ENCODE measurements at places on chromosomes 6 and 20. TPM values are rescaled to one million over a fixed set of nuclear protein-coding genes. Genes with fewer than 3 reads are reported as not detected.

CTCFL gene
- total RNA-seq: not detected

TINAG gene
- not detected for total RNA-seq

MCCD1 gene
- total RNA-seq: not detected

- no peak for DNase-seq
Measured at GRCh38 chr6:134928151-134928900, 21.6 kb downstream of the ALDH8A1 start.

- no peak for DNase-seq
Measured at GRCh38 chr6:33731035-33731434, 15.7 kb downstream of the IP6K3 start.

- no peak for DNase-seq
Measured at GRCh38 chr20:49749625-49750024, 35.9 kb upstream of the B4GALT5 start.

- DNase-seq: no peak
Measured at GRCh38 chr6:2447318-2447920, 202.0 kb upstream of the GMDS start.

GRCh38 chr6:79079561-79080041 is 1.5 kb upstream of the PHIP start:
- peak; percentile 16 for DNase-seq

DNA sequence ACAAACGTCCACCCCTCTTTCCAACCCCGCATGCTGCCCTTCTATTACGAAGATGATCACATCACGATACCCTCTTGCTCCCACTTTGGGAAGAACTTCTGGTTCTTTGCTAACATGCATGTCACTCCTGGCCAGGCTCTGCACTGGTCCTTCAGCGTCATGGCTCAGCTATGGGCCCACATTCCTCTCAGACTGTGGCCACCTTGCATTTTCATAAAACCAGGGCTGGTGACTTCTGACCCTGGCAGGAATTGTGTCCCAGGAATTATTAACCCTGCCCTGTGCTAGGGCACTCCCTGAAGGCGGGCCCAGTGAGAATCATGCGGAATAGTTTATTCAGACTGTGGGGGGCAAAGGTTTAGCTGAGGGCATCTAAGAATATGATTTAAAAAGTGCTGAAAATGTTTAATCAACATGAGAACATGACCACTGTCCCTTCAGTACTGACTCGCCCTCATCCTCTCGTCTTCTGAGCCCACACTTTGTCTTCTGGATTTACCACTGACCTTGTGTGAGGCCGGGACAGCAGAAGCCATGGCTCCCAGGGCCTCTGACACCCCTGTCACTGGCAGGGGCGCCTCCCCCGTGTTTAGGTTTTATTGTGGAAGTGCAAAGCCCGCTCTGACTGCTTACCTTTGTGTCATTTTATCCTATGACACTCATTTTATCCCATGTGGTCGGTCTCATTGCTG is 38.1 kb upstream of the THBS2 start:
- DNase-seq: no peak

DNA sequence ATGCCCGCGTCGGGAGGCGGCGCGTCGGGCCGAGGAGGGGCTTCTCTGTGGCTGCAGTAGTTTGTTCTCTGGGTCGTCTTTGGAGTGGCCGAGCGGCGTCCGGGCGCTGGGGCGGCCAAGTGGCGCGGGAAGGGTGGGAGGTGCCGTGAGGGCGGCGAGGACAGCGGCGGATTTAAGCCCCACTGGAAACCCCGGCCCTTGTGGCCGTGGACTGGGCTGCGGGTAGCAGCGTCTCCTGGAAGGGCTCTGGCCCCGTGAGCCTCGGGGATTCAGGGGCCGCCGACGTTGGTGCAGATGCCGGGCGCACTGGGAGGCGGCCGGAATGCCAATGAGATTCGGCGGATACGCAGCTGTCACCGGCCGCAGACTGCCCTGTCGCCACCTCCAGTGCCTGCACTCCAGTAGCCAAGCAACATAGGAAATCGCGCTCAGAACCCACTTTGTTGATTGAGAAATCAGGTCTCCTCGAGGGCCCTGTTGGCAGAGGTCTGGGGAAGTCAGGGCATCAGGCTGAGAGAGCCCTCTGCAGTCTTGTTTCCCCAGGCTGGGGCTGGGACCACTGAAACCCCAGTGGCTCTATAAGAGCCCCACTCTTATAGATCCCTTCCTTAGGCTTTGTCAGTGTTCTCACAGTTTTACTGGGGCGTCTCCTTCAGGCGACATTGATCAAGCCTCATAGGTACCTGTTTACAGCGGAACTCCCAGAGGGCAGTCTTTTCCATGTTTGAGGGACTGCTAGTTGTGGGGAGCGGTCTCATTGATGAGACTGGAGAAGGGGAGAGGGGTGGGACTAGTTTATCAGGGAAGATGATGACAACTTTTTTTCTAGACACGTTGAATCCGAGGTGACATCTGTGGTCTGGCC is 642 bp downstream of the GZF1 start:
- peak; percentile 9 for DNase-seq

DNA sequence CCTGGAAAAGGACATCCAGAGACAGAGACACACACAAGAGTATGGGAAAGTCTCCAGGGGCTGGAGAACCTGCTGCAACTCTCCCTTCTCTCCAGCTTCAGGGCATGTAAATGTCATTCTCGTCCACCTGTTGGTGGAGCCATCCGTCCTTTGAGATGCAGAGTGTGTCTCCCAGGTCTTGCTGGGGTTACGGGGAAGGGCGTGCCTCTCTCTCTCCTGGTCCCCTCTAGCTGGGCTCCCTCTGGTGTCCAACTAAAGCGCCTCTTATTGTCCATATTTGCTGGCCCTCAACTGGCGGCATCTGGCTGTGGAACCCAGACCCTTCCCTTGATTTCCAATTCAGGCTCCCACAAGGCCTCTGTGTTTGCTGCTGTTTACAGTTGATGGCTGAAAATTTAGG is 244.1 kb downstream of the BMP7 start:
- no peak for DNase-seq

- no peak for DNase-seq
Measured at GRCh38 chr20:57369596-57369995, 18.5 kb downstream of the RAE1 start.
